Activated naive CD4-positive, alpha-beta T cell treated with anti-CD3 and anti-CD28 coated beads, Interleukin-2, amount 10 ng/mL, durations not matched to agents 7 days and 5 days (primary cell): ENCODE measurements at places on chromosomes 6 and 20.

- no peak for DNase-seq
- H3K27me3 ChIP-seq = peaks cover 10% of the 10 kb centered on the region
- no peaks in the 10 kb centered on the region for H3K36me3 ChIP-seq
- H3K4me3 ChIP-seq = no peak overlapping the region
Observed at GRCh38 chr6:155374681-155375080, 60.4 kb upstream of the TFB1M start.

DNA sequence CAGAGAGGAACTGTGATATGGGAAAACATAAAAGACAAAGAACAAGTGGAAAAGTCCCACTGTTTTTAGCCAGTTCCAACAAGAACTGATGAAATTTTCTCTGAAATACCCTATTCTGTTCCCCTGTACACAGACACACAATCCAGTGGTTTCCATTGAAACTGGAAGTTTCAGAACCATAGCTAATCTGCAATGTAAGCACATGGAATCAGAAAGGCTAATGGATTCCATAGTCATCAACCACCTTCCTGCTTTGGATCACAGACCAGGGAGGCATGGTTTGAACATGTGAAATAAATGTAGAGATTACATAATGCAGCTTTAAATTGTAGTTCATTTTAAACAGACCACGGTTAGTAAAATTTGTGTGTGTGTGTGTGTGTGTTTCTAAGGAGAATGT lies 242.1 kb downstream of the GJA1 start:
- no peaks in the 10 kb centered on the region for H3K4me1 ChIP-seq
- DNase-seq = no peak
- no peak overlapping the region for H3K4me3 ChIP-seq
- no peaks in the 10 kb centered on the region for H3K27me3 ChIP-seq
- no peak overlapping the region for H3K27ac ChIP-seq

DNA sequence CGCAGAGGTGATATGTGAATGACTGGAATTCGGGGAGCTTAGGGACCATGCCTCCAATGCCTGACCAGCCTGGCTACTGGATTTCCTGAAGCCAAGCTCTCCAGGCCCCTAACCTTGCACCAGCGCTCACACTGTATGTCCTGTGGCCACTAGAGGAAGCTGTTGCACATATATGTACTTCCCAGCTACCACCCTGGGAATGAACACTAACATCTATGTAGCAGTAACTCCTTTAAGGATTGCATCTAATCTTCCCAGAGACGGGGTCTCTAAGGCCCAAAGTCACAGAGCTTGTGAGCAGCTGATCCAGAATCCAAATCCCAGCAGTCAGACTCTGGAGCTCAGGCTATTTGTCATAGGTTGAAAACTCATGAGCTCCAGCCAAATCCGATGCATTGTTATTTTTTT lies 20.4 kb upstream of the BPIFB1 start:
- H3K4me1 ChIP-seq = peaks cover 2% of the 10 kb centered on the region
- no peak for DNase-seq
- no peak overlapping the region for H3K27ac ChIP-seq
- H3K36me3 ChIP-seq = no peaks in the 10 kb centered on the region

GRCh38 chr6:130982941-130983456 lies 80.0 kb downstream of the EPB41L2 start:
- H3K36me3 ChIP-seq = no peaks in the 10 kb centered on the region
- no peak overlapping the region for H3K4me3 ChIP-seq
- no peaks in the 10 kb centered on the region for H3K27me3 ChIP-seq
- no peak for DNase-seq
- no peaks in the 10 kb centered on the region for H3K4me1 ChIP-seq

- DNase-seq = no peak
- H3K4me3 ChIP-seq = no peak overlapping the region
- H3K27ac ChIP-seq = no peak overlapping the region
- H3K27me3 ChIP-seq = peaks cover 20% of the 10 kb centered on the region
- no peaks in the 10 kb centered on the region for H3K36me3 ChIP-seq
Observed at GRCh38 chr6:6771964-6772363, 183.4 kb downstream of the LY86 start.

DNA sequence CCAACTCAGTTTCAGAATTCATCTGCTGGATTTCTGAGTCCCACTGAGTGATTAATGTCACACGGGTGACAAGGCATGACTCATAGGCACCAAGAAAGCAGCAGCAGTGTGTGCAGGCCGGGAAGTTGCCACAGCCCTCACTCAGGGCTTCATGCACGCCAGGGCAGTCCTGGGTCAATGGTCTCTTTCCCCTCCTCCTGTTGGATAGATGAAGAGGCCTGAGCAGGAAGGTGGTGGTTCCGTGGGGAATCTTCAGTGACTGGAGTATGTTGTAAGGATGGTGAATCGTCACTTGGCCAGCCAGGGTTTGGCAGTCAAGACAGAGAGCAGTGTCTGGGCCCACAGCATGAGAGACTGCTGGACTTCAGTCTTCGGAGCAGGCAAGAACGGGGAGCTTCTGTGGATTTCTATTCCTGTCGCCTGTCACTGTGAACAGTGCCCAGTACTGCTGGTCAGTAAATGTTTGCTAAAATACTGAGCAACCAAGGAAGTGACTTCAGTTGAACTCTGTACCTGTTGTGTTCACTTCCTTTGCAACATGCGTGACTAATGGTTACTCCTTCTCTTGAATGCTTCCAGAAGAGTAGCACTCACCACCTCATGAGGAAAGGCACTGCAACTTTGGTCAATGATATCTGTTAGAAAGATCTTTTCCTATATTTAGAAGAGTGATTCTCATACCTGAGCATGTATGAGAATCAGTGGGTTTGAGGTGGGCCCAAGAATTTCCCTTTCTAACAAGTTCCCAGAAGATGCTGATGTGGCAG lies 62.0 kb upstream of the CD93 start:
- no peak for DNase-seq
- no peaks in the 10 kb centered on the region for H3K36me3 ChIP-seq
- no peak overlapping the region for H3K4me3 ChIP-seq
- peaks cover 35% of the 10 kb centered on the region for H3K4me1 ChIP-seq
- peak overlapping the region; percentile 72 for H3K27ac ChIP-seq

GRCh38 chr6:80605165-80605989 lies 498.9 kb downstream of the BCKDHB start:
- no peaks in the 10 kb centered on the region for H3K4me1 ChIP-seq
- no peaks in the 10 kb centered on the region for H3K27me3 ChIP-seq
- DNase-seq = no peak

- no peak overlapping the region for H3K27ac ChIP-seq
- peaks cover 40% of the 10 kb centered on the region for H3K4me1 ChIP-seq
- no peak for DNase-seq
- H3K4me3 ChIP-seq = no peak overlapping the region
- no peaks in the 10 kb centered on the region for H3K36me3 ChIP-seq
Observed at GRCh38 chr6:106122306-106122918, 36.3 kb downstream of the PRDM1 start.

- H3K36me3 ChIP-seq = no peaks in the 10 kb centered on the region
- H3K27ac ChIP-seq = no peak overlapping the region
- no peaks in the 10 kb centered on the region for H3K27me3 ChIP-seq
- DNase-seq = no peak
- H3K4me1 ChIP-seq = no peaks in the 10 kb centered on the region
Observed at GRCh38 chr20:42678895-42679294, 510.8 kb downstream of the PTPRT start.

- no peak overlapping the region for H3K4me3 ChIP-seq
- no peak for DNase-seq
- H3K36me3 ChIP-seq = no peaks in the 10 kb centered on the region
- H3K27me3 ChIP-seq = peaks cover 31% of the 10 kb centered on the region
Observed at GRCh38 chr20:57440678-57441509, 49.7 kb downstream of the RBM38 start.

- H3K36me3 ChIP-seq = no peaks in the 10 kb centered on the region
- H3K27me3 ChIP-seq = no peaks in the 10 kb centered on the region
- no peak overlapping the region for H3K4me3 ChIP-seq
- H3K27ac ChIP-seq = no peak overlapping the region
Observed at GRCh38 chr6:79385333-79385732, 150.9 kb upstream of the HMGN3 start.

- H3K27ac ChIP-seq = no peak overlapping the region
- H3K4me1 ChIP-seq = no peaks in the 10 kb centered on the region
Observed at GRCh38 chr6:17161076-17161475, 59.2 kb downstream of the STMND1 start.

DNA sequence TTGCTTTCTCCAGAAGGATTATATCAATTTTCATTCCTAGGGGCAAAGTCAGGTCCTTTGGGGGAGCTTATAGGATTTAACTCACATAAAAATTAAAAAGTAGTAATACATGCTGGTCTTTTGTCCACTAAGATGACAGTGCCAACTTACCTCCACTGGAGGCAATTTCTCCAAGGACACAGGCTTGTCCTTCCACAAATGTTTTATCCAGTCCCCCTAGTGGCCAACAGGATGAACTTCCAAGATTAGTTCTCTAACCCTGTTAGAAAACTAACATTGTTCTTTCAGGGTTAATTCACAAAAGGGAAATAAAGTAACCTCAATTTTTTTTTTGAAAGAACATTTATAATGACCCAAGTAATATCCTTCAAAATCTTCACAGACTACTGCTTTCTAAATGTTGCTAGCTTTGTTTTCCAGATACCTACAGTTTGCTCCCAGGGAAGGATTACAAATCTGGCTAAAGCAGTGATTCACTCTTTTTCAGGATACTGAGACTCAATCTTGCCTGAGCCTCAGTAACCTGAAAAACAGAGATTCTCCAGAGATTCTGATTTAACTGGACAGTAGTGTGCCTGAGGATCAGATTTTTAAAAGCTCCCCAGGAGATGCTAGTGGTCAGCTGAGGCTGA lies 31.7 kb upstream of the UBR2 start:
- no peaks in the 10 kb centered on the region for H3K4me1 ChIP-seq
- H3K27ac ChIP-seq = no peak overlapping the region
- H3K4me3 ChIP-seq = no peak overlapping the region

- peaks cover 4% of the 10 kb centered on the region for H3K27me3 ChIP-seq
- no peak overlapping the region for H3K4me3 ChIP-seq
- H3K4me1 ChIP-seq = peaks cover 56% of the 10 kb centered on the region
- DNase-seq = no peak
- H3K27ac ChIP-seq = no peak overlapping the region
Observed at GRCh38 chr6:2872423-2873358, 30.4 kb downstream of the SERPINB9 start.

DNA sequence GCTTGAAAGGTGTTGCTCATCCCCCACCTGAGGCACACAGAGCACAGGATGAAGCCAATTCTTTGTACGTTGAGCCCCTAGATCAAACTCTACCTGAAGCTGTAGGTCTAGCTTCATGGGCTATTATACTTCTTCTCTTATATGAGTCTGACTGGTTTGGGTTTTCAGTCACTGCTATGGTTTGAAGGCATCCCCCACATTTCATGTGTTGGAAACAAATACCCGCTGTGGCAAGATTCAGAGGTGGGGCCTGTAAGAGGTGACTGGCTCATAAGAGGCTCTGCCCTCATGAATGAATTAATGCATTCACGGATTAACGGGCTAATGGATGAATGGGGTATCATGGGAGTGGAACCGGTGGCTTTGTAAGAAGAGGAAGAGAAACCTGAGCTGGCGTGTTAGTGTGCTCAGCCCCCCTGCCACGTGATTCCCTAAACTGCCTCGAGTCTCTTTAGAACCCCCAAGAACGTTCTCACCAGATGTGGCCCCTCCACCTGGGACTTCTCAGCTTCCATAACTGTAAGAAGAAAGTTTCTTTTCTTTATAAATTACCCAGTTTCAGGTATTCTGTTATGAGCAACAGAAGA lies 39.2 kb downstream of the PREX1 start:
- H3K27ac ChIP-seq = no peak overlapping the region
- H3K4me3 ChIP-seq = no peak overlapping the region
- peaks cover 43% of the 10 kb centered on the region for H3K27me3 ChIP-seq
- no peak for DNase-seq
- H3K4me1 ChIP-seq = peaks cover 55% of the 10 kb centered on the region

GRCh38 chr6:70651326-70651905 lies 16.3 kb upstream of the SMAP1 start:
- H3K4me1 ChIP-seq = peaks cover 50% of the 10 kb centered on the region
- peak; percentile 90 for DNase-seq
- peaks cover 15% of the 10 kb centered on the region for H3K36me3 ChIP-seq
- peak overlapping the region; percentile 87 for H3K27ac ChIP-seq
- peaks cover 6% of the 10 kb centered on the region for H3K27me3 ChIP-seq

GRCh38 chr6:28282926-28283325 lies 1.6 kb downstream of the PGBD1 start:
- no peak overlapping the region for H3K4me3 ChIP-seq
- peaks cover 5% of the 10 kb centered on the region for H3K36me3 ChIP-seq

DNA sequence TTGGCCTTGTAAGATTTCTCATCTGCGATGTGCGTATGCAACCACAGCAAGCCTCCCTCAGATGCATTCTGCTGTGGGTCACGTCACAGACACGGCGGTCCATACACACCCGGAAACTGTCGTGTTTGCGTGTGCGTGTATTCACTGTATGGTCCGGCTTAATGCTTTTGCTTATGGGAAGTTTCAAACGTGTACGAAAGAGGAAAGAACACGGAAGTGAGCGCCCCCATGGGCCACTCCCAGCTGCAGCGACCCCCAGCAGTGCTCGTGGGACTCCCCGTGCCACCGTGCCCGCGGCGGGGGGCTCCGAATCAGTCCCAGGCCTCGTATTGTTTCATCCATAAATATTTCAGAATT lies 10.2 kb downstream of the DLL1 start:
- no peak for DNase-seq
- peaks cover 67% of the 10 kb centered on the region for H3K27me3 ChIP-seq
- no peaks in the 10 kb centered on the region for H3K36me3 ChIP-seq
- H3K4me3 ChIP-seq = peak overlapping the region; percentile 54
- peak overlapping the region; percentile 74 for H3K27ac ChIP-seq

- H3K4me1 ChIP-seq = no peaks in the 10 kb centered on the region
- no peaks in the 10 kb centered on the region for H3K27me3 ChIP-seq
- H3K4me3 ChIP-seq = no peak overlapping the region
Observed at GRCh38 chr6:123323452-123324329, 313.1 kb downstream of the TRDN start.

DNA sequence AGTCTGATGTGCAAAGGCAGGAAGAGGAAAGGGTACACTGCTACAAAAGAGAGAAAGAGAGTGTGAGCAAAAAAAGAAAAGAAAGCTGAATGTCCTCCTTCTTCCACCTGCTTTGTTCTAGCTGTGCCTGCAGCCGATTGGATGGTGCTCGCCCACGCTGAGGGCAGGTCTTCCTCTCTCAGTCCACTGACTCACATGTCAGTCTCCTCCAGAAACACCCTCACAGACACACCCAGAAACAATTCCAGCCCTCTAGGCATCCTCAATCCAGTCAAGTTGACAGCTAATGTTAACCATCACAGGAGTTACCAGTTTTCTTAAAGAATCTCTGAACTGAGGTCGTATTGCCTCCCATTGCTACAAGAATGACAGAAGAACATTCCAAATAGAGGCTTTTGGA lies 411.9 kb upstream of the SASH1 start:
- H3K27ac ChIP-seq = no peak overlapping the region
- H3K36me3 ChIP-seq = no peaks in the 10 kb centered on the region
- DNase-seq = no peak
- H3K4me3 ChIP-seq = no peak overlapping the region
- no peaks in the 10 kb centered on the region for H3K4me1 ChIP-seq

DNA sequence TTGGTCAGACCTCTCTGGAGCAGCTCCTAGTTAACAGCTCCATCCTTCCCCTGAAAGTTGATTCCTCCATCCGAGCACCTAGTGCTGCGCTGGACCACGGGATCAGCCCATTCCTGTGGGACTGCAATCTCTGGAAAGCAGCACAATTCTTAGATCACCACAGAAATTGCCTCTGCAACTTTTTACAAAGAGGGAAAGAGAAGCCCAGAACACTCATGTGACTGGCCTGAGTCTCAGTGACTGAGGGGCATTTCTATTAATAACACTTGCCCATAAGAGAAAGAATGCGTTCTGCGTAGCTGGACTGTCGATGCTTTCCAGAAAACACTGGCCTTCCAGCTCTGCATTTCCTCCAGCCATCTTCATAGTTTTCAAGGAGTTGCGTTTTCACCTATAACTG lies 18.3 kb downstream of the MPC1 start:
- no peak overlapping the region for H3K4me3 ChIP-seq
- H3K27ac ChIP-seq = no peak overlapping the region
- H3K27me3 ChIP-seq = peaks cover 9% of the 10 kb centered on the region
- peaks cover 9% of the 10 kb centered on the region for H3K36me3 ChIP-seq
- no peaks in the 10 kb centered on the region for H3K4me1 ChIP-seq
- no peak for DNase-seq
